ENCODE measurements at places on chromosomes 16 and 17. TPM values are rescaled to one million over a fixed set of nuclear protein-coding genes. Genes with fewer than 3 reads are reported as not detected.

SPATA2L gene
- 4.9 TPM for polyA plus RNA-seq

DNA sequence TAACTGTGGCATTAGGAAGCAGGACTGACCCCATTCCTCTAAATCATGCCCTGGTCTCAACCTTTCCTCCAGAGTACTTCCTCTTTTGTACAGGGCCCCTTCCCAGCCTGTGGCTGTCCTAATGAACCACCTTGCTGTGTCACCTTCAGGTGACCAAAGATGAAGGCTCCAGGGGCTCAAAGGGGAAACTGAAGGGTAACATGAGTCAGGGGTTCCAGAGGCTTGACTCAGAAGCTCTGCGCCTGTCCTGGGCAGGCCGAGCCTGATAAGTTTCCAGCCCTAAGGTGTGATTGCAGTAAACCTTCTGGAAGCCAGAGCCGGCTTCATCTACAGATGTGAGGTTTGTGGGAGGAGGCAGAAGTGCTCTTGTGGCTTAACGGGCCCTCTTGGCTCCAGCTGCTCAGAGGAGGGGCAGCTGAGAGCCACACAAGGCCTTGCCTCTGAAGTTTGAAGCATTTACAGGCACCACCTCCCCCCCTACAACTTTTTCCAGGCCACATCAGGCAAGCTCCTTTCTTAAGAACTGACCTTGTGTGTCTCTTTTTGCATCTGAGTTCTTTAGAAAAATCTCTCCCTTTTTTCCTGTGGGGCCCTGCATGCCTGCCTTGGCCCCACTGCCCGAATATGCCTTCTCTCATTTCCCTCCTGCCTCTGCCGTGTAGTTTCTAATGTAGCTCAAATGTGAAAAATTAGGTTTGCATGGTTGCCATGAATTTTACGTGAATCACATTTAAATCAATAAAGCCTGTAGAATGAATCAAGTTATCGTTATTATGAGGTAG, 149.9 kb downstream of the CLEC16A start:
- DNase-seq, result no peak

CDH11 gene
- 1.1 TPM for polyA plus RNA-seq

MYH2 gene
- polyA plus RNA-seq, result not detected

KRT9 gene
- polyA plus RNA-seq, result not detected

GRCh38 chr16:56372013-56372634, 53.2 kb downstream of the AMFR start:
- no peak for DNase-seq

DNA sequence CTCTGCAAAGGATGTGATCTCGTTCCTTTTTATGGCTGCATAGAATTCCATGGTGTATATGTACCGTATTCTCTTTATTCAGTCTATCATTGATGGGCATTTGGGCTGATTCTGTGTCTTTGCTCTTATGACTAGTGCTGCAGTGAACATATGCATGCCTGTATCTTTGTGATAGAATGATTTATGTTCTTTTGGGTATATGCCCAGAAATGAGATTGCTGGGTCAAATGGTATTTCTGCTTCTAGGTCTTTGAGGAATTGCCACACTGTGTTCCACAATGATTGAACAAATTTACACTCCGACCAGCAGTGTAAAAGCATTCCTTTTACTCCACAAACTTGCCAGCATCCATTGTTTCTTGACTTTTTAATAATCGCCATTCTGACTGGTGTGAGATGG, 60.2 kb upstream of the ADORA2B start:
- no peak for DNase-seq

DNA sequence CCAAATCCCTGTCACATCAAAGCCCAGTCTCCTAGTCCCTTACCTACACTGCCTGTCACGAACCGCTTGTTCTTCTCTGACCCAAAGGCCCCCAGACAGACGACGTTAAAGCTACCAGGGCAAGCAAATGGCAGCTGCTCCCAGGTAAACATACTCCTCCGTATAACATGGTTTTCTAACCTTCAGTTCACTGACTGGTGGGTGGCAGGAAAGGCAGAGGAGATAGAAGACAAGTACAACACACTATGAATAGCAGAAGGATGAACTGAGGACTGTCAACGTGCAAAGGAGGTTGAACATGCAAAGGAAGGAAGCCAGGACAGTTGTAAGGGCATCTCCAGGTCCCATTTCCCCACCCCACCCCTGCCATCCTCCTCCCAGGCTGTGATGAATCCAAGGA, 449.8 kb downstream of the SHISA9 start:
- DNase-seq, result no peak

DNA sequence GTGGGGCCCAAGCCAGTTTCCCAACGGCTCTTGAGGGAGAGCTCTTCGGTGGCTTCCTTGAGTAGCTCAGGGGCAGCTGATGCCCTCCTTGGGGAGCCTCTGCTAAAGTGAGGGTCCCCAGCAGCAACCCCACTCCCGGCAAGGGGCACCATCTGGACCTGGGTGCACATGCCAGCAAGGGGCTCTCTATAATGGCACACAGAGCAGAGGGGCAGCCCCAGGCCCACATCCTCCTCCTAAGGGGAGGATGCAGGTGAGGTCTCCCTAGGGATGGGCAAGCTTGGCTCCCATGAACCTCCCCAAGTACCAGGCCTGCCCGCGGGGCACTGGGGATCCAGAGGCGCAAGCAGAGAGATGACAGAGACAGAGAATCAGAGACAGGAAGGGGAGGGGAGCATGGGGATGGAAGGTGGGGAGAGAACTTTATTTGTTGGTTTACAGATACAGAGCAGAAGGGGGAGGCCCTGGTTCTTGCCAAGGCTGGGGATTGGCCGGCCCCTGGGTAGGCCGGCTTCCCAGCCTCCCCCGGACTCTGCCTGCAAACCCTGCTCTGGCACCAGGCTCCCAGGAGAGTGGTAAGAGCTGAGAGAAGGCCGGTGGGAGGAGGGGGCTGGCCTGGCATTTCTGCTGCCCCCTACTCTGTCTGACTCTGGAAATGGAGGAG, 61.4 kb downstream of the SRCIN1 start:
- DNase-seq, result no peak

NDRG4 gene
- 16.3 TPM for polyA plus RNA-seq

GRCh38 chr17:38544839-38545209, 60.9 kb downstream of the SRCIN1 start:
- DNase-seq, result no peak

GRCh38 chr17:19313746-19314651, 48.5 kb downstream of the B9D1 start:
- no peak for DNase-seq

C1QTNF8 gene
- not detected for polyA plus RNA-seq

DNA sequence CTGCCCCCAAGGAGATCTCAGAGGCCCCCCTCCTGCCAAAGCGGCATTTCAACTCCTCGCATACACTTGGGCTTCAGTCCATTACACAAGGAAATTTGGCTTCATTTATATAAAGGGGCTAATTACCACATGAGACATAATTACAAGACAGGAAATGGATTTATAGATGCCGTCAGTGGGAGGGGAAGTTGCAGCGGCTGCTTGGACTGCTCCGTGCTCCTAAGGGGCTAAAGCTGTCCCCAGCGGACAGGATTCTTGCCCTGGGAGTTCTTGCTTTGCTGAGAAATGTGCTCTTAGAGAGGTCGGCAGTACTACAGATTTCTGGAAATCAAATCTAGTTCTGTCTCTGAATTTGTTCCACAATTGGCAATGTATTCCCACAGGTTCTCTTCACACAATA, 57.2 kb upstream of the NLK start:
- DNase-seq, result no peak

DNA sequence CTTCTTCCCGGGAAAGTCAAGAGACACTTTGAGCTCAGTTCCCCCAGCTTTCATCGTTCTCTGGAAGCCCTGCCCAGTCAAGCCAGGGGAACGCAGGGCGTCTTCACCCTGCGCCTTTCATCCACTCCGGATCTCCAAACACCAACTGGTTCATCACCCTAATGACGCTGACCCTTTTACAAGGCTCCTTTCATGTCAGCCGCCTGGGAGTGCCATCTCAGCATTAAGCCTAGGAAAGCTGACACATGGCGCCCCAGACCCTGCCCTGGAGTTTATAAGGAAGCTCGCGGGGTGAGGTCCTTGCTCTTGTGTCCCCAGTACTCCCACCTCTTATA, 594 bp upstream of the DNAJC7 start:
- no peak for DNase-seq

PPY gene
- polyA plus RNA-seq, result not detected

FA2H gene
- 5.3 TPM for polyA plus RNA-seq

DNA sequence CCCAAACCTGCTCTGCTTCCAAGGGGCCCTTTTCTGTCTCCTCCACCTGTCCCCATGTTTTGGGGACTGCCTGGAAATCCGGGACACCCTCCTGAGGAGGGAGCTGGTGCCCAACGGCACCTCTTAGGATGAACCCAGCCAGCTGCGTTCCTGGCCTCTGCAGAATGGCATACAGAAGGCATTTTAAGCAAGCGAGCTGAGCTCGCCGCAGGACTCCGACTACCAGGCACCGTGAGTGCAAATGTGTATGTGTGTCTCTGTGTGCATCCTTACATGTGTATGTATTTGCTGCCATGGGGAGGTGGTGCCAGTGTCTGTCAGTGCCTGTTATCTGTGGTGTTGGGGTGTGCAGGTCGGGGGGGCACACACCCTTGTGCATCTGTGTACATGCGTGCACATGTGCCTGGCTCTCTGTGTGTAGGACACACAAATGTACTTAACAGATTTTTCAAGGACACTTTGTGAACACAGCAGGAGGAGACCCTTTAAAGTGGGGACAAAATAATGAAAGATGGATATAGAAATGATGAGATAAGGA, 39.3 kb downstream of the ABAT start:
- no peak for DNase-seq

ERN2 gene
- not detected for polyA plus RNA-seq

DNA sequence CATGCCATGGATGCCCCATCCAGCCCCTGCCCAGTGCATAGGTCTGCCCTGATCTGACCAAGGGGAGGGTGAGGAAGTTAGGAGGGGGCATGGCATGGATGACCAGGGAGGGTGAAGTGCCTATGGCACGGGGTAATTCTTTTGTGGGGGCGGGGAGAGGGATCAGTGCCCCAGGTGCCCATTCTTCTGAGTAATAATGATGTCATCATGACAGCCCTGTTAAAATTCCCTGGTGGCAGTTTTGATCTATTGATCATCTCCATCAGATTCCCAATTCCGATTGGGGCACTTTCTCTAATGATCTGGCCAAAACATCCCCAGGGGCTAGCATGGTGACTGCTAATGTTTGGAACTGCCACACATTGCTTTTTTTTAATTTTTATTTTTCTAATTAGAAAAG, 392.2 kb downstream of the UTP18 start:
- DNase-seq, result no peak

TMEM88 gene
- polyA plus RNA-seq, result 0.33 TPM

DNA sequence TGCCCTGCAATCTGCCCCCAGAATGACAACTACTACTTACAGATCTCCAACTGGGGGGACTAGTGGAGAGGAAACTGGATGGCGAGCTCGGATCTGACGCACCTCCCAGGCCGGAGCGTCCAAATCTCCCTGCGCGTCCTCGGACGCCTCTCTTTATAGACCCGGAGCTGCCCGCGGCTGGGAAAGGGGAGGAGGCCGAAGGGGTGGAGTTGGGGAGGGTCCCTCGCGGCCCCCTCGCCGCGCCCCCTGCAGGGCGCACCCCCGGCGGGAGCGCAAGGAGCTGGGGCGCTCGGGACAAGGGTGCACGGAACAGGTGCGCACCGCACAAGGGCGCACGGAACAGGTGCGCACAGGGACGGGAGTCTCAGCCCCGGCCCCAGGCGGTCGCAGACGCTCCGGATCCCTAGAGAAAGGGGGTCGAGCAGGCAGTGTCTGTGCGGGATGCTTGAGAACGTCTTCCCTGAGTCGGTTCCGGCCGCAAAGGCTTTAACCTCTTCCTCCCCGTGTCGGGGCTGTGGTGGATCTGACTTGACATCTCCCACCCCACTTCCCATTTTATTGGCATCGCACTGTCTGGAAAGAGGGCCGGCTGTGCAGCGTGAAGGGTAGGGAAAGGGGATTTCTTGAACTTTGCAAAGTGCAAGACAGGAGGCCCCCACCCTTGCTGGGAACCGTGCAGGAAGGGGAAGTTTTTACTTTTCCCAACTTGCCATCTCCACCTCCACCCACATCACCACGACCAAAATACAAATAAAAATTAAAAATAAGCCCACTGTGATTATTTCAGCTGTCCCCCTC, at the start of gene MYH11:
MYH11 (minus strand) TSS at position 128 of the 798 bp plus-strand sequence. CDS start 18,776 bp downstream, outside the sequence.
- no peak for DNase-seq

HOXB4 gene
- polyA plus RNA-seq, result 0.24 TPM

TBC1D3G gene
- polyA plus RNA-seq, result 0.08 TPM

DNA sequence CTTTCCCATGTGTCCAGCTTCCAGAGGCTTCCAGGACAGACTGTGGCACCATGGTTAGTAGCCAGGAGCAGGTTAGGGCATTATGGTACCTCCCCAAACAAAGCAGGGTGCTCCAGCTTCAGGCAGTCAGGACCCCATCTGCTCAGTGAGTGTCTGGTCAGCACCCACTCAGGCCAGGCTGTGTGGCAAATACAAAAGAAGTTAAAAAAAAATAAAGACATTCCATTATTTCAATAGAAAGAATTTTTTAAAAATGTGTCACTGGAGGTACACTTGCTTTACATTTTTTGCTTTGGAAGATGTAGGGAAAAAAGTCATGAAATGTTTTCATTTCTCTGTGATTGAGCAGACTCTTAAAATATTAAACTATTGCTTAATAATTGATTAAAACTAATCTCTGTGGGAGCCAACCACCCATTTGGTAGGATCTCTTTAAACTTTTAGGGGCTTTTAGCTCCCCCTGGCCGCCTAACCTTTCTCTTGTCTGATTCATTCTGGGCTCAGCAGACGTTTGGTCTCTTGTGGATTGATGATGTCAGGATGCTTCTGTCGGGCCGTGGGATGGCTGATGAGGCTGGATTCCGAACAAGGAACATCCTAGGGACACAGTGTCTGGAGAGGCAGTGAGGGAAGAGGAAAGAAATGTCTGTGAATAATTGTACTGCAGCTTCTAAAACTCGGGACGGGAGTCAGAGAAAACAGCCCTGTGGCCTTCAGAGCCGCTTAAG, 28.4 kb upstream of the NPTX1 start:
- peak; percentile 67 for DNase-seq

GABARAPL2 gene
- 97.7 TPM for polyA plus RNA-seq

NPIPB2 gene
- 2.7 TPM for polyA plus RNA-seq

- DNase-seq, result no peak
Measured at GRCh38 chr16:65122724-65123395, 997 bp upstream of the CDH11 start.

CSH1 gene
- not detected for polyA plus RNA-seq

NDE1 gene
- 26.4 TPM for polyA plus RNA-seq
